Stimulated activated CD4-positive, alpha-beta T cell treated with anti-CD3 and anti-CD28 coated beads, Interleukin-1b, Interleukin-23, amount 100 ng/mL, for 1 hour (primary cell): ENCODE measurements at places on chromosomes 2 and 18.

DNA sequence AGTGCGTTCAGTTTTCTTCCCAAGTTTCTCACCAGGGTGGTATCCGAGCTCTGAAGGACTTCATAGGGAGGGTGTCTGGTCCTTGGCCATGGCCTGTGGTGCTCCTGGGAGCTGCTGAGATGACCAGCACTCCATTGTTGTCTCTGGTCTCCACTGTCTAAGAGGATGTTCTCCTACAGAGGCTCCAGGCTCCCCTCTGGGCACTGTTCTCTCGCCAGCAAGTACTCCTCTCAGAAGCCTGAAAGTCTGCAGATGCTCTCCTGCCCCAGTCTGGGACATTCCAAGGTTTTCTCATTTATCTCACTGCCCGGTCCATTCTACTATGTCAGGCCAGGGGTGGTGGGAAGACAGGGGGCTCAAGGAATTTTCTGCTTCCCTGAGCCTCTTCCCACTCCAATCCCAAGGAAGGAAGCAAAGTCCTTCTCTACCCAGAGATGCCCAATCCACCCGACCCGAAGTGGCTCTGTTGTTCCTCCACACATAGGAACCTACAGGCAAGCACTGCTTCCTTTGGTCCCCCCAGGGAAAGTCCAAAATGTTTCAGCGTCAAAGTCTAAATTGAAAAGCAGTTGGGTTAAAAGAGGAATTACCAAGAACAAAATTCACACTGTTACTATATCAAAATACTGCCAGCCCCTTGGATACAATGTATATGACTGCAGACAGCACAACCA is 110.5 kb downstream of the GYPC start:
- DNase-seq = no peak

GRCh38 chr18:12374401-12374800 is 2.6 kb downstream of the AFG3L2 start:
- DNase-seq = no peak

DNA sequence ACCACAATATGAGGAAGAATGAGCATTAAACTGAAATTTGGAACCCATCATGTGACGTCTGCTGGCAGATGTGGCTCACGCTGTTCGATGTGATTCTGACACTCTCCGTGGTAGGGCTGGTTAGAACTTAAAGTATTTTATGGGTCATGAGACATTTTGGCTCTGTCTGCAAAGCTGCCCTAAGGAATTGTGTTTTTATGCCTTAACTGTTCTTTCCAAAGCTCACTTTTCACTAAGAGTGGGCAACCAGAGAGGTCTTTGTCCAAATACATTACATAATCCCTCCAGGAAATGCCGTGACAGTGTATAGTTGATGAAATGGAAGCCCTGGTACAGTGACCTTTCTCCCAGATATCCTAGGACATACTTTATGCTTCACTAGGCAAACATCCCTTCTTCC is 119.1 kb downstream of the AQP4 start:
- no peak for DNase-seq

GRCh38 chr2:190887089-190887488 is 6.5 kb downstream of the GLS start:
- DNase-seq = no peak

GRCh38 chr18:69282371-69282770 is 118.3 kb upstream of the DOK6 start:
- no peak for DNase-seq

- DNase-seq = no peak
These were observed 145.9 kb downstream of the GFPT1 start for GRCh38 chr2:69241093-69241492.
